Endothelial cell (in vitro differentiated cells): ENCODE measurements at places on chromosomes 13 and 19.

- no peak for DNase-seq
Observed at GRCh38 chr13:48042894-48043293, 5.4 kb downstream of the NUDT15 start.

DNA sequence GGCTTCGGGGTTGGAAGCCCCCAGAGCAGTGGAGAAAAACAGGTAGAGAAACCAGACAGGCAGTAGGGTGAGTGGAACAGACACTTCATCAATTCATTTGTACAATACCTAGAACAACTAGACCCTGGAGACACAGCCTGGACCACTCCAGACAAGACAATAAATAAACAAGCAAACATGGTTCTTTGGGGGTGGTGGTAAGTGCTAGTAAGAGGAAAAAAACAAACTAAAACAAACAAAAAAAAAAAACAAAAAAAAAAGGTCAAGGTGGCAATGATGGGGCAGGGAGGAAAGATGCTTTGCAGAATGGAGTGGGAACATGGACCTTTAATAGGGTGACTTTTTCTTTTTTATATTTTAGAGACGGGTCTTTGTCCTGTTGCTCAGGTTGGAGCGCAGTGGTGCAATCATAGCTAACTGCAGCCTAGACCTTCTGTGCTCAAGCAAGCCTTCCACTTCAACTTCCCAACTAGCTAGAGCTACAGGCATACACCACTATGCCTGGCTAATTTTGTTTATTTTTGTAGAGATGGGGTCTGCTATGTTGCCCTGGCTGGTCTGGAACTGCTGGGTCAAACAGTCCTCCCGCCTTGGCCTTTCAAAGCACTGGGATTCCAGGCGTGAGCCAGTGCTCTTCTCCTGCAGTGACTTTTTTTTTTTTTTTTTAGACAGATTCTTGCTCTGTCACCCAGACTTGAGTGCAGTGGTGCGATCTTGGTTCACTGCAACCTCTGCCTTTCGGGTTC is 3.1 kb downstream of the JUNB start:
- DNase-seq: no peak

DNA sequence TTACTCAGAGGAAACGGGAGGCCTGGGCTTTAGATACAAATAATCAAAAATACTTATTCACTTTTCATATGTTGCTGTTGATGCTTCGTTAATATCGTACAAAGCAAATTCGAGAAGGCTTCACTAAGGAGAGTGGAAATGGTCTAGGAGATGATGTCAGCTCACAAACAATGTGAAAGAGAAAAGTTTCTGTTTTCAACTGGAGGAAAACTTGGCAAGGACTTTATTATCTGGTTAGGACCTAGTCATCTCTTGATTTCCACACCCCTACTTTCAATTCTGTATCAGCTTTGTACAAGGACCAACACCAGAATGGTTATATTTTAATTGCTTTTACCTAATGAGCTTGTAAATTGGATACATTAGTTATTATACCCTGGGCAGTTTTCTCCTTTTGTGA is 88.0 kb downstream of the SLC10A2 start:
- DNase-seq: no peak

DNA sequence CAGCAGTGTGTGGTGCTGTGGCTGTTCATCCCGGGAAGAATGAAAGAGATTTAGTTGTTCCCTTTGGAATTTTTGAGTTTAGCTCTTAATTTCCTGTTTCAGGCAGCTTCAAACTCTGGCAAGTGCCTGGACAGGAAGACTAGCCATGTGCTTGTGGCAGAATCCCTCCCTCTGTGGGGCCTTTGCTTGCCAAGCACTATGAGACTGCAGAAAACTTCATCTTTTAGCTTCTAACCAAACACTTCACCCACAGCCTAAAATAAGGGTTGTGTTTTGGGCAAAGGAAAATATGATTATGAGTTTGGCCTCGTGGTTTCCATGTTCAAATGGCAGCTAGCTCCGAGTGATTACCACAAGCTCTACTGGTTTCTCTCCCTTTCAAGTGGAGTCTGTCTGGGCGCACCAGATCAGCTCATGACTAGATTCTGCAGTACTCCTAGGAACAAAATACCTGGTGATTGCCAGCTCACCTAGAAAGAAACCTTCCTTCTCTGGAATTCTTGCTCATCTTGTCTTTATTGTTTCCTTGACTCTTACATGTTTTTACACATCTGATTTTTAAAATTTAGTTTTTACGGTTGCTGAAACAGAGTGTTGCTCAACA is 707.5 kb downstream of the SLITRK6 start:
- DNase-seq: no peak
